ENCODE measurements at places on chromosomes 7 and 10.
A peak's percentile ranks its signal among the peaks of the same experiment; 100 is the strongest.

- DNase-seq = peak; percentile 51
Measured at GRCh38 chr7:129875745-129876411, 76.9 kb downstream of the UBE2H start.

- DNase-seq = no peak
Measured at GRCh38 chr10:76998451-76998850, 639.2 kb downstream of the KCNMA1 start.

GRCh38 chr7:24757353-24758275, at the start of gene GSDME:
Gene GSDME (minus strand): TSS chr7:24757464. CDS start chr7:24749774, 7,690 bp downstream.
- peak; percentile 60 for DNase-seq

DNA sequence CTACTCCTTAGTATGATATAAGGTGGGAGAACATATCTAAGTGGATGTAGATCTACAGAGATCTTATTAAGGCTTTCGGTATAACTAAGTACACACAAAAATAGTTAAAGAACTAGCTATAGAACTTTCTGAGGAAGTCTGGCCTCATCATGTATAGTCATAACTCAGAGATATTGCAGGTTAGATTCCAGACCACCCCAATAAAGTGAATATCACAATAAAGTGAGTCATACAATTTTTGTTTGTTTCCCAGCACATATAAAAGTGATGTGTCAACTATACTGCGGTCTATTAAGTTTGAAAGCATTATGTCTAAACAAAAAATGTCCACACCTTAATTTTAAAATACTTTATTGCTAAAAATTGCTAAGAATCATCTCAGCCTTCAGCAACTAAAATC, 24.7 kb upstream of the SEMA3A start:
- no peak for DNase-seq

DNA sequence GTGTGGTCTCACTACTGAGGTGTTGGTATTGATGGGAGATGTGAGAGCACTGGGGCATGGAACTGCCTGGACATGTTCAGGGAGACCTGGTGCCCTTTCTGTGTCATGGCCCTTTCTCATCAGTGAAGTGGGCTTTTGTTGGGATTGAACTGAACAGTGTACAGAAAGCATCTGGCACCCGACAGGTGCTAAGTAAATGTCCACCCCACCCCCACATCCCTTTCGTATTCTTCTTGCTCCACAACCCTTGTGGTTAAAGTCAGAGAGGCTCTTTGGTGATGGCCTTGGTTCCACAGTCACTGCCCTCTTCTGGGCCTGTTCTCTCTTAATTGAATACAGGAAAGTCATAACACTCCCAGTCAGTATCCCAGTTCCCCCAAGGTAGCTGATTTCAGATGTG, 5.4 kb downstream of the NOM1 start:
- DNase-seq = no peak

GRCh38 chr7:7136466-7137381, 45.6 kb upstream of the C1GALT1 start:
- no peak for DNase-seq
